Activated CD8-positive, alpha-beta memory T cell treated with anti-CD3 and anti-CD28 coated beads, Interleukin-2, amount 50 U/mL, for 48 hours (primary cell): ENCODE measurements at places on chromosomes 16 and 17.

- DNase-seq = no peak
These were observed 1178.3 kb downstream of the CDH11 start for GRCh38 chr16:63943566-63943965.

DNA sequence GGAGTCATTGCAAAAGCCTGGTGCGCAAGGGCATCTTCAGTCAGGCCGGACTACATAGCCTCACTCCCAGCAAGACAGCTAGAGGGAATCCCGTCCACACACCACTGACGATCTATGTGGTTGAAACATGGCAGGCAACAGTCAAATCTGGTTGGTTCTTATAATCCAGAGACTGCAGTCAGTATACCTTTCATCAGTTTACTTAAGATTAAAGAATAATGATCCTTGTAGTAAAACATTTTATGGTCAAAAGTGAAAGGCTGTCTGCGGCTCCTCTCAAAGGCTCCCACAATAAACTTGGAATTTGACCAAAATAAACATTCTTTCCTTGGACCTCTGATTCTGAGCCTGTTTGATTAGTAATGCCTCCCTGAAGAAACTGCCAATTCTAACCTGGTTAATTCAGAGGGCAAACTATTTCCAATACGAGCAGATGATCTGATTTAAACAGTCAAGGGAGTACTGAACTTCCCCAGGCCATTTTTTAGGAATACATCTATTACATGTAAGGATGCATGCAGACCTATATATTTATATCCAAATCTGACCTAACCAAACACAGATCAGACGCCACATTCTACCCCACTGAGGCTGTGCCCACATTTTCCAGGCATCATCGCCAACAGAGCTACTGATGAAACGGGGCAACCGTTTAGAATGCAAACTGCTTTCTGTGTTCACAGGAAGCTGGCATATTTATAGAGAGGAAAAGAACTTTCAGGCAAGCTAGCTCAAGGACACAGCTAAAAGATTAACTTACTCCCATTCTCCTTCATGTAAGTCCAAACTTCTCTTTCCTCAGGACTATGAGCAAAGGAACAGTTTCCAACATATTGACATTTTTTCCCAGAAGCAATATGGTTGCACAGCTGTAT, 15.3 kb upstream of the TXNDC11 start:
- no peak for DNase-seq

DNA sequence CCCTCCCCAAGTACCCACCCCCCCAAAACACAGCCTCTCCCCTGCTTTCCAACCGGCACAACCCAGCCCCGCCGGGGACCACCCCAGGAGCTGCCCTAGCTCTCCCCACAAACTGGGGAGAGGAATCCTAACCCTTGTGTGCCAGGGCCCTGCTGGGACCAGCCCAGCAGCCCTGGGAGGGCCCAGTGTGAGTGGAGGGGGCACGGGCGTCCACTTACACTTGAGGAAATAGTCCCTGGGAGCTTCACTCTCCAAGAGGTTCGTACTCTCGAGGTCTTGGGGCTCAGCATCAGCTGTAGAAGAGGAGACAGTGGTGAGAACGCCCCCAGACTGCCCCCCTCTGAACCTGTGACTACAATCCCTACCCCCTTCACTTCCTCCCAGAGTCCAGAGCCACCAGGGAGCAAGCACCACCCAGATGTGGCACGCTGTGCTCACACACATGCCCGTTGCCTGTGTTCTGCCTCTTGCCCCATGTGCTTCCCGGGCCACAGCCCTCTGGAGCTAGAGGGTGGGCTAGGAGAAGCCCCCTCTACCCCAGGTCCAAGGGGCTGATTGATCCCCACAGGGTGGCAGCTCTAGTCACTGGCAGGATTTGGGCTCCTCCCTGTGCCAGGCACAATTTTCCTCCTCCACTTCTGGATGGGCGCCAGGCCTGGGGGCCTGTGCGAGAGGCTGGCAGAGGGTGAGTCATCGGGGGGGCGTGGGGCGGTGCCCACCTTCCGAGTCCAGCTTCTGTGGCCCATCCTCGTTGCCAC, 3.0 kb downstream of the TRIM47 start:
- DNase-seq = no peak

DNA sequence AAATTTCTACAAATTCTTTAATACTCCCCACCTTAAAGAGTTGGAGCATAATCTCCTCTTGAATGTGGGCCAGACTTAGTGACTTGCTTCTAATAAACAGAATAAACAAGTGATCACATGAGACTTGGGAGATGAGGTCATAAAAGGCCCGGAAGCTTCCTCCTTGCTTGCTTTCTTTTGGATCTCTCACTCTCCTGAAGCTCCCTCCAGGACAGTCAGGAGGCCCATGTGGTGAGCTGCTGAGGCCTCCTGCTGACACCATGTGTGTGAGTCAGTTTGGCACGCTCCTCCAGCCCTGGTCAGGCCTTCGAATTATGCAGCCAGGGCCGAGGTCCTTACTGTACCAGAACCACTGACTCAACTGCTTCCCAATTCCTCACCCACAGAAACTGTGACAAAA, 53.2 kb downstream of the NDEL1 start:
- no peak for DNase-seq

- no peak for DNase-seq
These were observed 3.5 kb downstream of the DYNLRB2 start for GRCh38 chr16:80544326-80544725.

DNA sequence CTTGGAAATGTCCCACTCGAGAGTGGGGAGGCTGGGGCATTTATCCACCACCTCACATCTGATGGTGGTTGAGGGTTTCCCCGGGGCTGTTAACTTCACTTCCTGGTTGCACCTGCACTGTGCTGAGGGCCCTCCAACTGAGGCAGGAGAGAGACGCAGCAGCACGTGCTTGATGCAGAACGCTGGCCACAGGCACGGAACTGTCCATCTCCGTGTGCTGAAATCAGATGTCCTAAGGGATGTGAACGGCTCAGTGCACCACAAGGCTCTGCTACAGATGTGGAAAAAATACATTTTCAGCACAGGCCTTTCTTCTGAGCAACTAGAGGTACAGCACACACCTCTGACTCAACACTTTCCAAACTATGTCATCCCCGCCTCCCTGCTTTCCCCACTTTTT, 114.8 kb upstream of the C16orf82 start:
- no peak for DNase-seq

DNA sequence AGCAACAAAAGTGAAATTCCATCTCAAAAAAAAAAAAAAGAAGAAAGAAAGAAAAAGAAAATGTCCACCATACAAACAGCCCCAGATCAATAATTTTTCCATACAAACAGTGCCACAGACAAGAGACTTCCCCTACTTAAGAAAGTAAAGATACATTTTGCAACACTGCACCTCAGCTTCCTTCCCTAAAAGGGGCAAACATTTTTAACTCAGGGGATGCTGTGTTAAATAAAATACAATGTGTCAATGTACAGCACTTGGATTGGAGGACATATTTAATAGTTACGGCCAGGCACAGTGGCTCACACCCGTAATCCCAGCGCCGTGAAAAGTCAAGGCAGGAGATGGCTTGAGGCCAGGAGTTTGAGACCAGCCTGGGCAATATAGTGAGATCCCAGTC, 22.3 kb downstream of the MYH11 start:
- no peak for DNase-seq

DNA sequence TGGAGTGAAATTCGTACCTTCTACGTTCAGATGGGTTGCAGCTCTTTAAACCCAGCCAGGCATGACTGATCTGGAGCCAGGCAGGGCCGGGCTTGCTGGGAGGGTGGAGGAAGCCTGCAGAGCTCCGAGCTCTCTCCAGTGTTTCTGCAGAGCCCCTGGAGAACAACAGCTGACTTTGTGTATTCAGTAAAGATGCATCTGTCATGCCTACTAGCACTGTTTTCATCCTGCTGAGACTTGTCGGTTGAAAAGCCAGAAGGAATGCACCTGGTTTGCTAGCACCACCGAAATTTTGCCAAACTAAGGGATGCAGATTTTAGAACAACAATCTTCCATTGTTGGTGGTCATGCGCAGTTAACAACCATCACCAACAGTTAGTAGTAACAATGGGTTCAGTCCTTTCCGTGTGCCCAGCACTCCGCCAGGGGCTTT, 22.4 kb upstream of the SCNN1B start:
- DNase-seq = no peak

DNA sequence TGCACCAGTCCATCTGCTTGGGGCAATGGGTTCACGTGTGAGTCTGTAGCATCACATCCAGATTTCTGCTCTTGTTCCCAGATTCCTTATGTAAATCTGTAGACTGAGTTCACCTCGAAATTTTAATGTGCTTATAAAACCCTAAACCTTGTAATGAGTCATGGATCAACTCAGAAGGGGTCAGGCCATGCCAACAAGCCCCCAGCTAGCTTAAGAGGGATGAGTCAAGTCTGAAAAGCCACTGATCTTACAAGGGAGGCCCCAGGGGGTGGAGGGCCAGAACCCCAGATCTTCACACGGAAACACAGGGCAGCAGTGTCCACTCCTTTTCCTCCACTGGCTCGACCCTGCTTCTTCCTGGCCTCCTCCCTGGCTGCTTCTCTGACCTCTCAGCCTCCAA, 399.1 kb upstream of the CDH5 start:
- DNase-seq = no peak

- DNase-seq = no peak
These were observed 701 bp upstream of the MRC2 start for GRCh38 chr17:62626719-62627218.

DNA sequence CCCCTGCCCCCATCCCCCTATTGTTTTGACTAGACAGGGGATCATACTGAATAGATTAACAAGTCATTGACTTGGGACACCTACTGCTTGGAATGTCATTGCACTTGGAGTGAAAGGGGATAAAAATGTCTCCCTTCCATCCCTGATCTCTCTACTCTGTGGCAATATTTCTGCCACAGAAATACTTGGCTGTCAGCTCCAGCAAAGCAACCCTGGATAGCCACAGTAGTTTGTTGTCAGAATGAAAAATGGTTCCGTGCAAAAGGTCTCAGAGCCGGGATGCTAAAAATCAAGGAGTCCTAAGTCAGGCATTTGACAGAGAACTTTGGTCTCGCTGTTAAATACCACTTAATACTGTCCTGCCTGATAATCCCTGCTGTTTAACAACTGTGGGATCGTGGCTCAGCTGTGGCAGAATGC, 722.0 kb upstream of the SOX9 start:
- no peak for DNase-seq

DNA sequence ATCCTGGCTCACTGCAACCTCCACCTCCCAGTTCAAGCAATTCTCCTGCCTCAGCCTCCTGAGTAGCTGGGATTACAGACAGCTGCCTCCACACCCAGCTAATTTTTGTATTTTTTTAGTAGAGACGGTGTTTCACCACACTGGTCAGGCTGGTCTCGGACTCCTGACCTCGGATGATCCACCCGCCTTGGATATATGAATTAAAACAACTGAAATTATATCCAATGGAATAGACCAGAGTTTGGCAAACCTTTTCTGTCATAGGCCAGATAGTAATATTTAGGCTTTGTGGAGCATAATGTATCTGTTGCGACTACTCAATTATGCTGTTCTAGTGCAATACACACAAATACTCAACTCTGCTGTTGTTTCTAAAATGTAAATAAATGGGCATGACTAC, 93.8 kb upstream of the NACA2 start:
- DNase-seq = no peak

- no peak for DNase-seq
These were observed 124.8 kb downstream of the NTN1 start for GRCh38 chr17:9146064-9146463.

DNA sequence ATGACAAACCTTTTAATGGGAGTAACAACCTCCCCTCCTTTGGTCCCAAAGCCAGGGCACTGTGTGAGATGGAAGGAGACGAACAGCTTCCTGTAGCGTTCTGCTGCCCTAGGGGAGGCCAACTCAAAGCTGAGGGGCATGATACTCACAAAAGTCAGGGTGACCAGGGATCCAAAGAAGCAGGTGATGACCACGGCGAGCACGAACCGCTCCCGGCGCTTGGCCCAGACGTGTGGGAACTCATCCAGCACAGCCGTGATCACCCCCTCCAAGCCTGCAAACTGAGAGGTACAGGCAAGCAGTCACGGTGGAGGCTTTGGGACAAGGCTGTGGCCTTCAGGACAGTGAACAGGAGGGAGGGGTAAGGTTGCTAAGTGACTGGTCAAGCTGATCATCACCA, 25.1 kb downstream of the SLC6A4 start:
- DNase-seq = no peak

- no peak for DNase-seq
These were observed 9.1 kb upstream of the PSMC3IP start for GRCh38 chr17:42586514-42587230.

DNA sequence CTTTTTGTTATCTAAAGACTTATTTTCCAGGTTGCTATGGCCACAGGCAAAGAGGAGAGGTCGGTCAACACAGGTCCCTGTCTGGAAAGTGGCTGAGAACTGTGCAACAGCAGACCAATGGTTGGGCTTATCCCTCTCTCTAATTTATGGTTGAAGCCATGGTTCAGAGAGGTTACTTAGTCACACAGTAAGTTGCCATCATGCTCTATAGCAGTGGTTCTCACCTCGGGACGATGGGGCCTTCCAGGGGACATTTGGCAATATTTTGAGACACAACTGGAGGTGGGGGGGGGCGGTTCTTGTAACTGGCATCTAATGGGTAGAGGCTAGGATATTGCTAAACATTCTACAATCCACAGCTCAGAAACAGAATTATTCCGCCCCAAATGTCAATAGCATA, 842 bp upstream of the LDAF1 start:
- DNase-seq = no peak

- no peak for DNase-seq
These were observed 71.2 kb downstream of the TNRC6C start for GRCh38 chr17:78029697-78030096.

GRCh38 chr17:42241871-42242270, 34.3 kb downstream of the STAT5B start:
- DNase-seq = no peak

GRCh38 chr17:7176841-7177190, 2.4 kb downstream of the ASGR1 start:
- DNase-seq = no peak
